ENCODE measurements at places on chromosomes 2 and 18.
A peak's percentile ranks its signal among the peaks of the same experiment; 100 is the strongest.

DNA sequence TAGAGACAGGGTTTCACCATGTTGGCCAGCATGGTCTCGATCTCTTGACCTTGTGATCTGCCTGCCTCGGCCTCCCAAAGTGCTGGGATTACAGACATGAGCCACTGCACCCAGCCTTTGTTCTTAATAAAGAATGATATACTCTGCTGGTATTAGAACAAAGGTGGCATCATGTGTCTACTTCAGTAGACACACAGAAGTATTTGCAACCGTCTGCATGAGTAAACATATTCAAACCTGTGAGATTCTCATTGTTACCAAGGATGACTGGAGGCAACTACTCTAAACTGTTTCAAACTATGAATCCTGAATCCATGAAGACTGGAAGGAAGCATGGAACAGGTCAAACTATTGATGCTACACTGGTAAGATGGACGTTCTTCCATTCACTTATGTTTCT, 32.1 kb downstream of the MBD2 start:
- no peak for DNase-seq

DNA sequence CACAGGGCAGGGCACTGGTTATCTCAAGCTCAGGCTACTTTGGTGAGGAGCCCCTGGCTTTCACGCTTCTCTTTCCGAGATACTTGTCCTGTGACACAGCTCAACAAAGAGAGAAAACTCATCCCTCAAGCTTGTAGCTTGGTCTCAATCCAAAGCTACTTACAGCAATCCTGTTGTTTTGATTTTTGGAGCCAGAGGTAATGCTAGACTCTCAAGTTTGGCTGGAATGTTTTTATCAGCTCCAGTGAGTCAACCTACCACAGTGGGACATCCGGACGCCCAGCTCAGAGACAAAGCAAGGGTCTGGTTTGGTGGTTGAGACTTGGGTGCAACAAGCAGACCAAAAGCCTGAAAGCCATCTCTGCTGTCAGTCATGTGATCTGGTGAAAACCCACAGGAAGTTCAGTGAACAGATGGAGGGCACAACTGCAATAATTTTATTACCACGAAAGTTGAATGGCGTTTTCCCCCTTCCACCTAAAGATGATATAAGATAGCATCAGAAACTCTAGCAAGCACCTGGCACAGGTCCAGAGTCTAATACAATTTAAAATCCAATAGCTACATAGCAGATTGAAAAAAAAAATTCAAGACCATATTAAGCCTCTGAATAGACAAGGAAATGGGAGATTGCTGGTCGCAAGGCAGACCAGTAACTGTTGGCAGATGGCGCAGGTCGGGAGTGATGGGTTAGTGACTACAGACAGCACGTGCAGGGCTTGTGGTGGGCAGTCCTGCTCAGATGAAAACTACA, 102.3 kb upstream of the SMAD7 start:
- no peak for DNase-seq

GRCh38 chr2:129880309-129880708, 99.2 kb upstream of the RAB6C start:
- no peak for DNase-seq

DNA sequence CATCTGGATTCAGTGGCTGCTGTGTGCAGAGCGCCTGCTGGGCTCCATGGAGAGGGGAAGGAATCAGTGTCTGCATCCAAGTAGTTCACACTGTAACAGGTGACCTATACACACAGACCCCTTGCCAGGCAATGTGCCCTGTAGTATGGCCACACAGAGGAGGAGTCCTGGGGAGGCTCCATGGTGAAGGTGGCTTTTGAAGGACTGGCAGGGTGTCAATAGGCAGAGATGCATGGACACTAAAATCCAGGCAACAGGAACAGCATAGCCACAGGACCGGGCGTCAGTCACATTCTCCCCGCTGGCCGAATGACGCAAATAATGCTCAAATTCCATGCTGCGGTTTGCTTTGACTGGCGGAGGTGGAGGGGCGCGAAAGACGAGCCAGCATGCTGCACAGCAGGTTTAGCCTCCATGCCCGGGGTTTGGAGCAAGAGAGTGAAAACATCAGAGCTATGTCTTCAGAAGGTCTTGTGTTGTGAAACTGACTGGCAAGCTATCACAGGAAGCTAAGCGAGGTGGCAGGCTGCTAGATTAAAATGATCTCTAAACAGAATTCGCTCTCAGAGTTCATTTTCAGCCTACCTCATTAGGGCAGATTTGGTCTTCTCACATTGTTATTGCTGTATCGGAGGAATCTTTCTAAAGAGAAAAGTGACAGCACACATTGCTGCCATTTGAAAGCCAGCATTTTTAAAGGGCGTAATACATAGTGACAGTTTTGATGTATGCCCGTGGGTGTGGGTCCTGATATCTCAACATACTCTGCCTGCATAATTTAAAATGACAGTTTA, 1.2 kb upstream of the CHMP1B start:
- peak; percentile 41 for DNase-seq

- no peak for DNase-seq
Observed at GRCh38 chr2:24493713-24494112, 2.7 kb downstream of the NCOA1 start.

DNA sequence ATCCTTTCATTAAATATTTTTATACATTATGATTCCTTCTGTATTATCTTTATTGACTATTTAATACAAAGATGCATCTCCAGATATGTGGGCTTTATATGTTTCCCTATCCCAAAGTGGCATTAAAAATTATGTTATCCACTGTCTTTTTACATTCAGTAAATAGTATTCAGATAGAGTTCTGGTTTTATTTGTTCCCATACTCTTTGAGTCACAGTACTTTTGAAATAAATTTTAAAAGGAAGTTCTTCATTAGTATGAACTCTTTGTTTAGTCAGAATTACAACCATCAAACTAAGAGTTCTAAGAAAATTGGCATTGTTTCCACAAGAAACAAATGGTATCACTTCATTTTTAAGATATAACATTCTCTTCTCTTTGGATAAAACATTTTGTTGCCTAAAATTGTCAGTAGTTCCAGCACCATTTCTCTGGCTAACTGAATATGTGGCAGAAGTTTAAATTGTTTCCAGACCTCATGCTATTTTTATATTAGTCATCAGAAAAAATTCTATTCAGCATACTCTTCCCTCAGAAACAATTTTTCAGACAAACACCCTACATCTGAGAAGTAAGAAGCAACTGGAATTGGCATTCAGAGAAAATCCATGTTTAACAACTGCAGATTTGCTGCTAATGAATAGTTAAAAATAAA, 88.5 kb upstream of the COL5A2 start:
- no peak for DNase-seq

DNA sequence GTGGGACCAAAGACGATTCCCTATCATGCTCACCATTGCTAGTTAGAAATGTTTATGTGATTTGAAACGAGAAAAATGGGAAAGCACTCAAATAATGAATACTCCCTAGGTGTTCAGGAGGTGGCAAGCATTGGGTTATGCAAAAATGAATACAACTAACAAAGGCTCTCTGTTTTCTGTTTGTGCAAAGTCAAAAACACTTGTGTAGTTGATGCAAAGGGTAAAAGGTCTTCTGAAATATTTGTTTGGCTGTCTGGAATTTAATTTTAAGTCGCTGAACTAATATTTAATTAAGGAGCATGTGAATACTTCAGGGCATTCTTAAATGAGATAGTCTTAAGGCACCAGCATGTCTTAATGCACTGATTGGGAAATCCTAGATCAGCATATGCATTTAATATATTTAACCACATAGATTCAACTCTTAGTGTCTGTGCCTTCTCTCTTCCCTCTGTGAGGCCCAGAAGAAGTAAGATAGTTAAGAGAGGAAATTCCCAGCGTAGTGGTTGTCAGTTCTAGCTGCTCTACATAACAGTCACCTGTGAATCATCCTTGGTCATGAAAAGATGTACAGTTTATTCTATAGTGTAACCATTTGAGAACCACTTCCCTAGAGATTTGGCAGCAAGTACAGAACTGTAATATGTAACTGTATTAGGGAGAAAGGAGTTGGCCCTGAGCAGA, 111.9 kb downstream of the EPC2 start:
- DNase-seq, result no peak

DNA sequence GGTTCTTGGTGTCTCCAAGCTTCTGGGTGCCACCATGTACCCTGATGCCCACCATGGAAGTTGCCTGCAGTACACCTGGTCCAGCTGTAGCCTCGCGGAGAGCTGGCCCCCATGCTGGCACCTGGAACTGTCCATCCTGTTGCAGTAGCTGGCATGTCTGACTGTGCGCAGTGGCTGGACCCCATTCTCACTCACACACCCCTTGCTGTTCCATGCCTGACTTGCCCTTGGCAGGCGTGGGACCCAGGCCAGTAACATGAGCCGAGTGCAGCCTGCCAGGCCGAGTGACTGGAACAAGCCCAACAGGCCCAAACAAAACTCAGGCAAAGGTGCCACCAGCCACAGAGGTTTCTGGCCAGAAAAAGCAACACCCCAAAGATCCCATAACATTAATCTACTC, 73.8 kb downstream of the NEURL3 start:
- DNase-seq, result no peak

- no peak for DNase-seq
Observed at GRCh38 chr2:55115761-55116597, 65.7 kb upstream of the RTN4 start.

DNA sequence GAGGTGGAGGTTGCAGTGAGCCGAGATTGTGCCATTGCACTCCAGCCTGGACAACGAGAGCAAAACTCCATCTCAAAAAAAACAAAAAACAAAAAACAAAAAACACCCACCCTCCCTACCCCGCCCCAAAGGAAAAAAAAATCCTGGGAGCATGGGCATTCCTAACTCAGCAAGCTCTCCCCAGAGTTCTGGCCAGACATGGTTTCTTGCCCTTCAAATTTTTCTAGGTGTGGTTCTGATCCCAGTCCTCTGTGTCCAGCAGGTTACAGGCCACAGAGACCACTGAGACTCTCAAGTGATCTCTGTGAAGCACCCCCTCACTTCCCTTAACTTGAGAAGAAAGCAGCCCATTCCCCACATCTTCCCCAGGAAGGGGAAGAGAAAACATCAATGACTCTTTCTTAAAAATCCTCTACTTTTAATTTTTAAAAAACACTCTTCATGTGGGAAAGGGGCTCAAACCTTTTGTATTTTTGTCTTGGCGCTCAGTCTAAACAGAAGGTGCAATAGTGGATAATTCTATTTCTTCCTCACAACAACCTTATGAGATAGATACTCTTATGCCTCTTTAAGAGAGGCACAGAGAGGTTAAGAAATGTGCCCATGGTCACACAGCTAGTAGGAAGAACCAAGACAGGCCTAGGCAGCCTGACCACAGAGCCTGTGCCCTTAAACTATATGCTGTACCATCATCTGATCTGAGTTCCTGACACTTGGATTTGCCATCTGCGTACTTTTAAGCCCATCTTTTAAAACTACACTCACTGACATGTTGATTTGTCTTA, 6.9 kb upstream of the KCNE4 start:
- DNase-seq, result no peak

- DNase-seq, result no peak
Observed at GRCh38 chr2:160289831-160290230, 89.8 kb upstream of the ITGB6 start.

DNA sequence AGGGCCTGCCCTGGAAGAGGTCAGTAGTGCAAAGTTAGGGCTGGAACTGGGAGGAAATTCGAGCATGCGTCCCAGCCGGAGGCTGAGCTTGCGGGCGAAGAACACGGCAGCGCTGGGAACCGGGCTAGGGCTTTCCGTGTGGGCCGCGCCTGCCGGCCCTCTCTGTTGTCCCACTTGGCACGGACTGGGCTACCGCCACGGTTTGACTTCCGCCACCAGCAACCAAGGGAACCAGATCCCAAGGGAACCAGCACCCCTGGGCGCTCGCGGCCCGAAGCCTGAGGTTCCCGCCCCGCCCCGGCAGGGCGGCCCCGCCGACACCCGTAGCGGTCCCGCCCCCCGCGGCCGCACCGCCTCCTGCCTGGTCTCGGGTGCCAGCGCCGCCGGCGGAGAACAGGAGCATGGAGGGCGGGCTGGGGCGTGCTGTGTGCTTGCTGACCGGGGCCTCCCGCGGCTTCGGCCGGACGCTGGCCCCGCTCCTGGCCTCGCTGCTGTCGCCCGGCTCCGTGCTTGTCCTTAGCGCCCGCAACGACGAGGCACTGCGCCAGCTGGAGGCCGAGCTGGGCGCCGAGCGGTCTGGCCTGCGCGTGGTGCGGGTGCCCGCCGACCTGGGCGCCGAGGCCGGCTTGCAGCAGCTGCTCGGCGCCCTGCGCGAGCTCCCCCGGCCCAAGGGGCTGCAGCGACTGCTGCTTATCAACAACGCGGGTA, at the start of gene SPR:
Gene SPR, plus strand, starts transcription at position 377 of the 708 bp plus-strand sequence. Its CDS starts 25 bp downstream, at position 402.
- no peak for DNase-seq

GRCh38 chr2:158893026-158893425, 75.4 kb upstream of the TANC1 start:
- DNase-seq, result no peak

- DNase-seq, result no peak
Observed at GRCh38 chr2:69482471-69482870, 45.2 kb upstream of the NFU1 start.

All from stimulated activated CD8-positive, alpha-beta memory T cell treated with anti-CD3 and anti-CD28 coated beads, Interleukin-7, amount 100 ng/mL, for 1 hour (primary cell).